ENCODE measurements at places on chromosomes 3 and 15. TPM values are rescaled to one million over a fixed set of nuclear protein-coding genes. Genes with fewer than 3 reads are reported as not detected.
A peak's percentile ranks its signal among the peaks of the same experiment; 100 is the strongest.

GRCh38 chr3:5411786-5412185 is 224.3 kb downstream of the EDEM1 start:
- no peak for DNase-seq

Gene SGO1
- 14.1 TPM for polyA plus RNA-seq

DNA sequence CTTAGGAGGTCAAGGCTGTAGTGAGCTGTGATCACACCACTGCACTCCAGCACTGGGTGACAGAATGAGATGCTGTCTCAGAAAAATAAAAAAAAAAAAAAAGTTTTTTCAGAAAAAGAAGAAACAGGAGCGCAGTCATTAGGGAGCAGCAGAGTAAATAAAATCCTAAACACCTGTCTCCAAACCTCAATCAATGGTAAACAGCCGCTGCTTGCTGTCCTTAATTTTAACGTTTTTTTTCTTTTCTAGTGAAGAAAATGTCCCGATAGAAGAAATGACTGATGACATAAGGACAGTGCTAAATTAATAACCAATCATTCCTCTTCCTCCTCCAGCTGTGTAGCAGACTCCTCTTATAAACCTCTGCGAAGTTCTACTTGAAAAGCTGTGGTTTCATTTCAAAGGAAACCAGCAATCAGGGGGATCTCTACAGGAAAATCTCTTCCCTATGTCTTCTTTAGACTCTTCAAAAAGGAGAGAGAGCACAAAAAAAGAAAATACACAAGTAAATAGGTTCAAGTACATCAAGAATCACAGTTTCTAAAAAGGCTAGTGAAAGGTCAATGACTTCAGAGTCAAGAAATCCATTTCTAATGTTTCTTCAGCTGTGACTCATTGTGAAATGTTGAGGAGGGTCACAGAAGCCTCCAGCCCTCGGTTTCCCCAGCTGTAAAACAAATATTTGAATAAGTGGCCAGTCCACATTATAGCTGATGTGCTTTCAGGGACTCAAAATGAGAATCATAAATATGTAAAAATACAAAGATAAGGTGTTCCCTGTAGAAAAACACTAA is 127.6 kb downstream of the TMCO5A start:
- no peak for DNase-seq

Gene SEMA3F
- polyA plus RNA-seq = 69.8 TPM

DNA sequence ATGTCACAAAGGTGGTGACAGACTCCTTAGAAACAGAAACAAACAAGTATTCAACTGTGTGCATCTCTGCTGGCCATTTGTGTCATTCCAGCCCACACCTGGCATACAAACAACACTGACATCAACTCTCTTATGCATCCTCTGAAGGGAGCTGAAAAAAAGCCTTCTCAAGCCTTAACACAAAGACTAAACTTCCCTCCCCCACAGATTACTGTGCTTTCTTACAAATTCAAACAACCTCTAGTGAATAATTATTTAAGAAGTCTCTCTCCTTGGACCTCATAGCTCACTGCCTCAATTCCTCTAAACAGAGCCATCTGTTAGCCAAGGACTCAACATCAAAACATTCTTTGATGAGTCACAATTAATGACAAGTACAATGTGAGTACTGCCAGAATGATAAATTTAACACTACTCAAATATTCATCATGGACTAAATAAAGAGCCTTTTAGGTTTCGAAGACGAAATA is 132.1 kb downstream of the WDR76 start:
- DNase-seq = no peak

DNA sequence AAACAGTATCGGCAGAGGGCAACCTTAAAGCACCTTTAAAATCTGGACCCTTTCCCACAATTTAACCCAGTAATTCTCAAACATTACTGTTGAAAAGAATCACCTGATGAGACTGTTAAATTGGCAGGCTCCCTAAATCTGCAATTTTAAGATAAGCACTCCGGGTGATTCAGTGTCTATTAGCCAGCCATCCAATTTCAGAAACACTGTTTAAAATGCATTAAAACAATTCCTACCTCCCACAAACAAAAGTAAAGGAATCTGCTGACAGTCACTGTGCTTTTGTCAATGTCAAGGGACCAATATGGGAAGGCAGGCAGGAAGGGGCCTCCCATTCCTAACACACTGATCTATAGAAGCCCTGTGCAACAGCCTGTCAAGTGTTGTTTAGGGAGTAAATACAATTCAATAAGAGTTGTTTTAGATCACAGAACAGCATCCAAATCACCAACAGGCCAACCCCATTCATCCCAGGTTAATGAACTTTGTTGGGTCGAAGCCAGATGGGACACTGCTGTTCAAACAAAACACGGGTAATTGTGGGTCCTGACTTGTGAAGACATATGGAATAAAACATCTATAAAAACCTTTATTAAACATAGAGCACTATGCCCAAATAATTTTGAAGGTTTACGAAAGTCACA is 21.4 kb downstream of the SIAH2 start:
- DNase-seq = no peak

DNA sequence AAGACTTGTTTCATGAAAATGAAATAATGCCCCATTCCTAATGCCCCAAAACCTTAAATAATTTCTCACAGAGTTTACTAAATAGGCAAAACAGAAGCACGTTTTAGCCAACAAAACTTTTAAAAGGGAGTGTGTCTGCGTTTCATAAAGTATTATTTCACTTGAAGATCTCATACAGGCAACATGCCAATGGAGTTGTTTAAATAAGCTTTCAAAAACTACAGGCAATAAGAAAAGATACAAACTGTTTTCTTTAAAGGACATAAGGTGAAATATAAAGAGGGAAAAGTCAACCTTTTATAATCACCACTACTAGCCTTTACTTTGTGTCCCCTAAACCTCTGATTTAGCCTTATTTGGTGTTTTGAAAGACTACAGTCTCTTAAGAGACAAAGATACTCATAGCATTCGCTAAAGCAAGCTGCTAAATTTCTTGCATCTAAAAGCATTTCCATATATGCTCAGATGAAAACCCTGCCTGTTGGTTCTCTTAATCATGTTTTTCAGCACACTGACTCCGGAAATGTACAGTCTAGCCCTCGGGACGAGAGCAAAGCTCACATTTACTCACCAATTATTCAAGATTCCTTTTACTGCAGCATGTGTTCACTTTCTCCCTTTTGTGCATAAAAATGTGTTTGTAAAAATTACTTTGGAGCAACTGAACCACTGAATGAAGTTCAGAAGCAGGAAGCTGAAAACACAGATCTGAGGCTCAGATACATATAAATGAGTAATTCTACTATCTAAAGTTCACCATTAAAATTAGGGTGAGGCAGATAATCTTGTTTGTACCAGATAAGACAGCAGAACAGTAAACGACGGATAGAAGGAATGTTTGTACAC is 119.0 kb downstream of the GOLIM4 start:
- DNase-seq = no peak

GRCh38 chr15:79209116-79209515 is 73.4 kb upstream of the ANKRD34C start:
- no peak for DNase-seq

Gene SPG21
- 135 TPM for polyA plus RNA-seq

GRCh38 chr3:29763115-29763514 is 482.2 kb downstream of the RBMS3 start:
- DNase-seq = no peak

Gene SCG5
- 18.2 TPM for polyA plus RNA-seq

GRCh38 chr15:25596644-25597562 is 158.1 kb upstream of the UBE3A start:
- DNase-seq = no peak

GRCh38 chr15:85702321-85703101 is 92.2 kb downstream of the KLHL25 start:
- DNase-seq = no peak

GRCh38 chr15:66566963-66567531 is 1.2 kb upstream of the LCTL start:
- DNase-seq = peak; percentile 60

Measured in left kidney (tissue), 8 donors.